ENCODE measurements at places on chromosomes 3 and 15. TPM values are rescaled to one million over a fixed set of nuclear protein-coding genes. Genes with fewer than 3 reads are reported as not detected.

DNA sequence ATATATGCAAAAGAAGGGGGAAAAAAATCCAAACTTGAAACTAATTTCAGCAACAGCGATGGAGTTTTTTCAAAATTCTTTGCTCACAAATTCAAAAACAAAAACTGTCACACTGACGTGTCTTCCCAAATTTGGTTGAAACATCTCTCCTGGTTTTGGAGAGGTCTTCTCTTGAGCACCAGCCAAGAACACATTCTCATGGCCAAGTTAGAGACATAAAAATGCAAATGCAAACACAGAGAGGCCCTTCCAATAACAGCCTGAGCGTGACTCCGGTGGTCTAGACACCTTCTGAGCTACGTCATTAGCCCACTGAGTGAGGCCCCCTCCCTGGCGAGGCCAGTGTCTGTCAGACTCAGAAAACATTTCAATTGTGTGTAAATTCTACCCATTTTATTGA is 436.0 kb upstream of the PROK2 start:
- no peak for DNase-seq

DNA sequence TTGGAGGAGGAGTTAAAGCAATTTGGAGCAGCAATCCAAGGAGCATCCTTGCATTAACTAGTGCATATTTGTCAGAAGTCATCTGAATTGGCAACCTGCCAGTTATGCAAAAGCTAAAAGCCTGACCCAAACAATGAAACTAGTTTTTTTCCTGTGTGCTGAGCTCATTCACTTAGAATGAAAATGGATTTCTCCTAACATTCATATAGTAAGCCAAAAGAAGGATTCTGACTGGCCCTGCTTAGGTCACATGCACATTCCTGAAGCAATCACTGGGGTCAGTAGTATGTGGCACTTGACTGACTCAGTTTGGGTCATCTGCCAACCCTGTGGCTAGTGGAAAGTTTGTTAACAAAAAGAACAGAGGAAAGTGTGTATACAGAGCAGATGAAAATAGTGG is 30.5 kb downstream of the OXSM start:
- DNase-seq: no peak

DNA sequence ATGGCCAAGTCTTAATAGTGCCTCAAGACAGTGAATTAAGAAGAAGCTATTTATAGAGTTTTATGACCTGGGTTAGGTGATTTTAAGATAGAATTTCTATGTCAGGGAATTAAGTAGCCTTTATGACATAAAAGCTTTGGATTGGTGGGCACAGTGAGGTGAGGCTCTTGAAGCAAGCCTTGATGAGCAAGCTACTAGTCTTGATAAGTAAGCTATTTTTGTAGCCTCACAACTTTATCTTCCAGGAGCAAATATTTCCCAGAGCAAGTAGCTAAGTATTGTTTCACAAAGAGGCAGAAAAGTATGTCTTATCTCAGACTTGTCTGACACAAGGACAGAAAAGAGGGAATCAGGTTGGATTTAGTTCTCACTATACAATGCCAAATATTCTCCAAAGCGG is 491.7 kb upstream of the RASGRP1 start:
- no peak for DNase-seq

DNA sequence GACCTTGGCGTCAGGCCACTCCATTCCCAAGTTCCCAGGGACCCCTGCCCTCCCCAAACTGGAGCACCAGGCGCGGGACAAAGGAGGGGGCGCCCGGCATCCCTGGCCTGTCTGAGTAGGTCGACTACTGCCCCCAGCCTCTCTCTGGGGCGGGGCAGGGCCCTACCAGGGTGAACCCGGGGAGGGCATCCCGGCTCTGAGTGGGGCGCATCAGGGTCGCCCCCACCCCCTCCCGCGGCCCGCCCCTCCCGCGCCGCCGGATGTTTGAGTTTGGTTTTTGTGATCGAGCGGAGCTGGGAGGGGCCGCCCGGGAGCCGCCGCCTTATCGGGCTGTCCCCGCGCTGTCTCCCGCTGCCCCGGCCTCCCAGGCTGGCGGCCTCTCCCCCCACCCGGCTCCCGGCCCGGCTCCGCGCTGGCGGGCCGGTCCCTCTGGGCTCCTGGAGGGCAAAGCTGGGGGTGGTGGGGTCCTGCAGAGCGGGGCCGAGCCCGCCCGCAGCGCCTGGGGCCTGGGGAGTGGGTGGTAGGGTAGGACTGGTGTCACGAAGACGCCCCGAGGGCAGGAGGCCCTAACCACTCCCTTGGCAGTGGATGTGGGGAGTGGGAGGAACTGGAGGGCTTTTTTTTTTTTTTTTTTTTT is 47.2 kb upstream of the SMAD6 start:
- DNase-seq: no peak

The SLC12A1 gene
- not detected for total RNA-seq

- DNase-seq: no peak
These were observed 448.8 kb downstream of the GRM7 start for GRCh38 chr3:7309641-7310102.

DNA sequence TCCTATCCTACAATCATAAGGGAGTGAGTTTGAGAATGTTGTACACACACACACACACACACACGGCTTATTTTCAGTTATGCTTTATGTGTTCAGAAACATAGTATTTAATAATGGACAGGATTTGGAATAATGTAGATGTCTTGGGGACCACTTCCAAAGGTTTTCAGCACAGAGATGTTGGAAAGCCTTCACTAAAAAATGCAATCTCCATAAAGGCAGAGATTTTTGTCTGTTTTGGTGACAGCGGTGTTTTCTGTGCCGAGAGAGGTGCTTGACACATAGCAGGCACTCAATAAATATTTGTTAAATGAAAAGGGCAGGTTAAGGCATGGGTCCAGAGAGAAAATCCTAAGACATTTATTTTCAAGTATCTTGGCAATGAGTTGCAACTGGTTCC is 428.2 kb upstream of the RGMA start:
- DNase-seq: no peak

- DNase-seq: no peak
These were observed 231.0 kb upstream of the ATP11B start for GRCh38 chr3:182562274-182562673.

The LCTL gene
- total RNA-seq: not detected

Data from NCI-H460 (cell line).